ENCODE measurements at places on chromosomes 5 and 9. TPM values are rescaled to one million over a fixed set of nuclear protein-coding genes. Genes with fewer than 3 reads are reported as not detected.
A peak's percentile ranks its signal among the peaks of the same experiment; 100 is the strongest.

PCDHGA11 gene
- 1.2 TPM for total RNA-seq

LIX1 gene
- 4.0 TPM for total RNA-seq

ADCY2 gene
- total RNA-seq, result not detected

PCDHA11 gene
- not detected for total RNA-seq

- no peak for DNase-seq
- H3K27me3 ChIP-seq, result peaks cover 1% of the 10 kb centered on the region
- no peak overlapping the region for H3K27ac ChIP-seq
- H3K4me3 ChIP-seq, result no peak overlapping the region
- H3K4me1 ChIP-seq, result peaks cover 15% of the 10 kb centered on the region
Observed at GRCh38 chr5:141703133-141703561, 21.1 kb upstream of the ARAP3 start.

DCTN4 gene
- 62.2 TPM for total RNA-seq

DNA sequence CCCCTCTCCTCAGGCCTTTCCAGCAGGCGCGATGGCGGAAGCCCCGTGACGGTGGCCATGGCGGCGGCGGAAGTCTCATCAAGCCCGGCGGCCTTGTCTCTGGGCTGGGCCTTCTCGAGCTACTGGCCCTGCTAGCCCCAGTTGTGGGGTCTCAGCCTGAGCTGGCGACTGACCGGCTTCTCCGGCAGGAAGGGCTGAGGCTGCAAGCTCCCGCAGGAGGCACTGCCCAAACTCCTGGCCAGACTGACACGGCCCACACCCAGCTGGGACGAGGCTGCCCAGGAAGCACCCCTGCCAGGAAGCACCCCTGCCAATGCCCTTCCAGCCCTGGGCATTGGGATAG, 88.5 kb upstream of the ANKH start:
- no peaks in the 10 kb centered on the region for H3K36me3 ChIP-seq
- H3K27ac ChIP-seq, result no peak overlapping the region
- DNase-seq, result no peak
- no peaks in the 10 kb centered on the region for H3K4me1 ChIP-seq

SPAG8 gene
- total RNA-seq, result 0.29 TPM

GRCh38 chr5:176818391-176819098, 8.2 kb downstream of the UNC5A start:
- no peak for DNase-seq
- peaks cover 16% of the 10 kb centered on the region for H3K4me1 ChIP-seq
- H3K36me3 ChIP-seq, result no peaks in the 10 kb centered on the region
- H3K27me3 ChIP-seq, result no peaks in the 10 kb centered on the region
- H3K4me3 ChIP-seq, result peak overlapping the region; percentile 38
- H3K27ac ChIP-seq, result no peak overlapping the region

GRCh38 chr5:143176048-143176447, 227.4 kb downstream of the NR3C1 start:
- no peaks in the 10 kb centered on the region for H3K4me1 ChIP-seq
- H3K36me3 ChIP-seq, result no peaks in the 10 kb centered on the region
- no peak overlapping the region for H3K4me3 ChIP-seq
- H3K27me3 ChIP-seq, result no peaks in the 10 kb centered on the region
- no peak overlapping the region for H3K27ac ChIP-seq
- no peak for DNase-seq

Measured in Caco-2 (cell line).